Stimulated activated CD8-positive, alpha-beta memory T cell treated with anti-CD3 and anti-CD28 coated beads, Interleukin-4, amount 100 ng/mL, for 1 hour (primary cell): ENCODE measurements at places on chromosomes 16 and 17.

DNA sequence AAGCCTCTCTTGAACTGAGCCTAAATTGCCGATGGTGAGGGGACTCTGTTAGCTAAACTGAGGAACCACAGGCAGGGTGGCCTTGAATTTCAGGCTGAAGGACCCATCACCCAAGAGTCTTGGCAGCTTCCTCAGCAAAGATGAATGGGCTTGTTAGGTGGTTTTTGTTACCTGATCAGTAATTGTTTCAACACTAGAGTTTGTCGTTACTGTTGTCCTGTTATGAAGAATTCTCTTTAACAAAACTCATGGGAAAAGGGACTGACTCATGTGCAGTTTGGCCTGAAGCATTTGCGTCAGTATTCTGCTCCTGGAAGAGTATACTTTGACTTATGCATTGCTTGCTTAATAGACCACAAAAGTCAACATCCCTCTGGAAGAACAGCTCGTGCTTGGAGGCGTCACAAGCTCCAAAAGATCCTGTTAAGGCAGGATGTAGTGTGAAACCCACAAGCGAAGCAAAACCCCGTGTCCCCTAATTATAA, 206.0 kb downstream of the IRX3 start:
- DNase-seq: no peak

DNA sequence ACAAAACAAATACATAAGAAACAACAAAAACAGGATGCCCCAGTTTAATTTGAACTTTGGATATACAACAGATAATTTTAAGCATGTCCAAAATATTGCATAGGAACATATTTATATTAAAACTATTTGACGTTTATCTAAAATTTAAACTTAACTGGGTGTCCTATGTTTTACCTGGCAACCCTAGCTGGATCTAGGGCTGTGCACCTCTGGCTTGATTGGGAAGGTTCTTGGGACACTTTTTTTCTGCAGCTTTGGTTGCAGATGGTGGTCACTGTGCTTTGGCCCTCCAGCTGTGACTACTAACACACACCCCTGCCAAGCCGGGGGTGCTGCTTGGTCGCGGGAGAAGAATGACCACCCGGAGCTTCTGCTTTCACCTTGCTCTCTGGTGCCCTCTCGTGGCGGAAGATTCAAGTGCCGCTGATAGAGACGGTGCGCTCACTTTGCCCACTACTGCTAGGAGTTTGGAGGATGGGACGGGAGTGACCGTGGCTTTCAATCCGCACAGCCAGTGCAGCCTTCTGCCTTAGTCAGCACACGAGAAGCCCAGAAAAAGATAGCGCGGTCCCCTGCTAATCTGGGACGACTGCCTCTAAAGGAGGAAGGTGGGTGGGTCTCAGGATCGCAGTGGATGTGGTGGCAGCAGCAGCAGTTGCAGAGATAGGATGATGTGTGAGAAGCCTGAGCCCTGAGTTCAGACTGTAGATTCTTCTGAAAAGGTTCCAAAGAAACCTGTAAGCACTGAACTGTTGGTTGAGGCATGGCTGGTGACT, 6.7 kb downstream of the SPACA3 start:
- peak; percentile 45 for DNase-seq

DNA sequence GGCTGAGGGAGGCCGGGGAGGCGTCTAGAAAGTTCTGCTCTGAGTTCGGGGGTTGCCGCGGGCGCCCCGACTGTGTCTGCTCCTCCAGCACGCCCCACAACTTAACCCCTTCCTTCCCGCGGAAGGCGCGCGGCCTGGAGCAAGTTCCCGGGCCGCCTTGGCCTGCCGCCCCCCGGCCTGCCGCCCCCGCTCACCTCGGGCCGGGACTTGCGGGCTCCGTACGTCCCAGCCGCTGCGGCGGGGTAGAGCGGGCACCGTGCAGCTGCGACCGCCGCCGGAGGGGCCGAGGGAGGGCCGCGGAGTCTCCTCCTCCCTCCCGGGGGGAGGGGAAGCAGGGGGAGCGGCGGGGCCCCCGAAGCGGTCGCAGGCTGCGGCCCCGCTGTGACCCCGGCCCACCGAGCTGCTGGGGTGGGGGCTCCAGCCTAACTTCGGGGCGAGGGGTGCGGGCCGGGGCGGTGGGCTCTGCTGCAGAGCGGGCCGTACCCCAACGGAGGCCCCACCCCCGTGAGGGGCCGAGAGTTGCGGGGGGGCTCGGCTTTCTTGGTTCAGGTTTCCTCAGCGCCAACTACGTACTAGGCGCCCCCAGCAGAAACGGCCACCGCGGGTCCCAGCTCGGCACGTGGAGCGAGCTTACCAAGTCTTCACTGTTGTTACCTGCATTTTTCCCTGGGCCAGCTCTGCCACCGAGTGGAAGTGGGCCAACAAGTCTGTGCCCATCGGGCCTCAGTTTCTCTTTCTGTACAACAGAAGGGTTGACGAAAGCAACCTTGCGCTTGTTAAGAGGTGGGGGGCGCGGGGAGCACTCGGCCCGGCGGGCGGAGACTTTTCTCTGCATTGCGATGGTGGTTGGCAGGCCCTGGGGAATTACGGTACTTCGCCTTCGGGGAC, at the start of gene CCDC102A:
Gene CCDC102A (minus strand): TSS at position 266 of the 888 bp plus-strand sequence. CDS start 7,394 bp downstream, outside the sequence.
- no peak for DNase-seq

DNA sequence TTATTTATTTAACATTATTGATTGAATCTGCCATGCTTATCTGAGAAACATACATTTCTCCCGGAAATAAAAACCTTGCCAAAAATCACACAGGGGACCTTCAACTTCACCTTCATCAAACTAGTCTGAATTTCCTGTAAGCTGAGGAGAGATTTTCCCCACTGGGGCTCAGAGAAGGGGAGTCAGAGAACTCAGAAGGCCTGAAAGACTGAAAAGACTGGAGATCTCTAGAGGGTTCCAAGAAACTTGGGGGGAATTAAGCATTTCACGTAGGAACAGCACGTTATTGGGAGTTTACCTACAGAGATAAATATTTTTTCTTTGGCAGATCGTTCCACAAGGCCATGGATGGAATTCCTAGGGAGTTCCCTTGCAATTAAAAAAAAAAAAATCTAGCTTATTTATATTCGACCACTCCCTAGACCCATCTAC, 528 bp upstream of the NOL11 start:
- no peak for DNase-seq

GRCh38 chr16:82535262-82535661, 91.5 kb upstream of the CDH13 start:
- no peak for DNase-seq

DNA sequence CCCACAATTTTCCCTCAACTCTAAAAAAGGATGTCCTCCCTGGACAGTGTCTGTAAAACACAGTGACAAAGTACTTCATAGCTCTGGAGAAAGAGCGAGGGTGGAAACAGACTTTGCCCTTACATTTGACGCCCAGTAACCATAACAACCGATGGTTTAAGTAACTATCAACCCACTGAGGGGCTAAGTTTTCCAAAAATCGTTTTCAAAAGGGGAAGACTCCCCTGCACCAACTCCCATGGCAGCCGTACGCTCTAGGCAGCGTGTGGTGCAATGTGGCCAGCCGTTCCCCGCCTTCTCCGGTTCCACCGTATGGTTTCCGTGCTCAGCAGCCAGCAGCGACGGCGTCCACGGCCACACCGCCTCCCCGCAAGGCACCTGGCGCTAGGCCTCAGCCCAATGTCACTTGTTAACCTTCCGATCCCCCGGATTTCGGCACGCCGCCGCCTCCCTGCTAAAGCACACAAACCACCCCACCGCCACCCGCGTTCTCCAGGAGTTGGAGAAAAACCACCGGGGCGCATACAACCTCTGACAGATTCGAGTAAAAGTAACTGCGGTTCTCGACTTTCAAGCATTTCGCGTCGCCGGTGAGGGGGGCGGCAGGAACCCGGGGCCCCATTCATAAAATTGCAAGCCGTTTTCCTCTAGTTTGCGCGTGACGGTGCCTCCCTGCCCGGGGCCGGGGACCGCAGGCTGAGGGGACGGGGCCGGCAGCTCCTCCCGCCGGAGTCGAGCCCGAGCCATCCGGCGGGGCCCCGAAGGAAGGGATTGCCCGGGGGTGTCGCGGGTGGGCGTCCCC, 661 bp downstream of the TEX2 start:
- peak; percentile 24 for DNase-seq

DNA sequence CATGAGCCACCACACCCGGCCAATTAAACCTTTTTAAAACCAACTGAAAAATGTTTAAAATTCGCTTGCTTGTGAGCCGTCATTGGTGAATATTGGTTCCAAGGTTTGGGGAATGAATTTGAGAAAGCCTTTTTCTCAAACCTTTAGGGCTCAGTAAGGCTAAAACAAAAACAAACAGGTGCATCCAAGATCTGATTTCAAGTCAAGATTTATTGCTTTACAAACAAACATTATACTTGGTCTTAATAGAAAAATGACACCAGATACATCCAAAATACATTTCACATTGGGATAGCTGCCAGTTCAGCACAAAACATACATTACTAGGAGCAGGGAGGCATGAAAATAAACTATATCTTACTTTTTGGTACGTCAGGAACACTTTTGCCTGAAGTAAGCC, 5.4 kb downstream of the C17orf58 start:
- no peak for DNase-seq

DNA sequence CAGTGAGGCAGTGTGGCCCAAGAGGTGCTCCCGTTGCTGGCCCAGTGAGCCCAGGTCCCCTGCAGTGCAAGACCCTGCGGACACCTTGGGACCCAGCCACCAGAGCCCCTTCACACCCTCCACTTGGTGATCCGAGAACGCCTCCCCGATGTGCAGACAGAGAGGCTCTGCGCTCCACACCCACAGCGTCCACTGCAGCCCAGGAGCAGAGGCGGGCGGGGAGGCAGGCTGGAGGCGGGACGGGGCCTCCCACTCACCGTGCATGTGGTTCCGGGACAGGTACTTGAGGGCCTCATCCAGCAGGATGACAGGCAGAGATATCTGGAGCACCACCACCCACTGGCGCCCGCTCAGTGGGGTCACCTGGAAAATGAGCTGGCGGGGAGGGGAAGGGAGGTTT, 12.1 kb upstream of the P2RX1 start:
- no peak for DNase-seq

DNA sequence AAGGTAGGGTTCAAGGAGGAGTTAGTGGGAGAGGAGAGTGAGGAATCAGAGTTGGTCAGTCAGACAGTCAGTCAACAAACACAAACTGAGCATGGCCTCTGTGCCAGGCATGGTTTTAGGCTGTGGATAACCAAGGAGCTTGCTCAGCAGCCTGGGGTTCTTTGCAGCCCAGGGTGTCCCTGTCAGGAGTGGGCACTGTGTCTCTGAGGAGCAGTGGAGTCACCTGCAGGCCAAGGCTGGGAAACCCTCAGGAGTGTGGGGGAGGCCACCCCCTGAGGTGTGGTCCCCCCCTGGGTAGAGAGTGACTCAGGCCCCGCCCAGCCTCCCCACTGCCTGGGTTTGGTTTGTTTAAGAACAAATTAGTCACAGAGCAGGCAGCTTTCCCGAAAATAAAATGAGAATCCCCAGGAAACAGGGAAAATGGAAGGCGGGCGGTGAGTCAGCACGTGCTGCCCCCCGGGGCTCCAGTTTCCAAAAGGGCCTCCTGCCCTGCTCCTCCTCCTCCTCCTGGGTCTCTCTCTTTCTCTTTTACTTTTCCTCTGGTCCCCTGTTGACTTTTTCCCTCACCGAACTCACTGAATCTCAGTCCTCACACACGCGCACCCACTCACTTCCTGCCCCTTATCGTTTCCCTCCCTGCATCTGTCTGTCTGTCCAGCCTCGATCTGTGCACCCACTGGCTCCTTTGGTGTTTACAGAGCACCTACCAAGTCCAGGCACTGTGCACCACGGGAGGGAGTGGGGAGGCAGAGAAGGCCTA, 44.3 kb downstream of the SOCS3 start:
- no peak for DNase-seq

- DNase-seq: no peak
These were observed 60.2 kb upstream of the ARHGAP44 start for GRCh38 chr17:12729086-12729485.

GRCh38 chr17:31549121-31549524, 157.6 kb downstream of the RAB11FIP4 start:
- no peak for DNase-seq
